Stomach (tissue), 19 donors: ENCODE measurements at places on chromosomes 16 and 17. TPM values are rescaled to one million over a fixed set of nuclear protein-coding genes. Genes with fewer than 3 reads are reported as not detected.

The ABCA5 gene
- 29.5 TPM for total RNA-seq

DNA sequence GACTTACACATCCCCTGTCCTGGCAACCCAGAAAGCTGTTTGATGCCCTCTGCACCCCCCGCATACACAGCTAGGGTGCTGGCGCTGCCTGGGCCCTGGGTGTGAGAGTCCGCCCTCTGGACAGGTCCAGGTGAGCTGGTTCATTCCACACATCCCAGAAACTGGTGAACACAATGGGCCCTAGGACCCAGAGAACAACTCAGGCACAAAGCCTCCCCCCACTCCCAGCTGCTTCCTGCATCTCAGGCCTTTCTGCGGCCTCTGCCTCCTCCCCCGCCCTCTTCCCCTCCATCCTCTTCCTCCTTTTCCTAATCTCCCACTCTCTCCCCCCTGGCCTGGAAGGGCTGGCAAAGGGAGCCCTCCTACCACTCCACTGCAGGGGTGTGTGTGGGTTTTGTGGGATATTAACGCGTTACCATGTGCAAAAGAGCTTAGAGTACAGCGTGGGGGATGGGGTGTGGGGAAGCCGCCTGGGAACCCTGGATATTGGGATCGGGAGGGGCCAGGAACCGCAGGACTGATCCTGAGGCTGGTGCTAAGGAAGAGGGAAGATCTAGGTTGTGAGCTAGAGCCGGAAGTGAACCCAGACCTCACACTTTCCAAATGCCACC lies 1.6 kb upstream of the PPP1R9B start:
- DNase-seq = peak; percentile 96

DNA sequence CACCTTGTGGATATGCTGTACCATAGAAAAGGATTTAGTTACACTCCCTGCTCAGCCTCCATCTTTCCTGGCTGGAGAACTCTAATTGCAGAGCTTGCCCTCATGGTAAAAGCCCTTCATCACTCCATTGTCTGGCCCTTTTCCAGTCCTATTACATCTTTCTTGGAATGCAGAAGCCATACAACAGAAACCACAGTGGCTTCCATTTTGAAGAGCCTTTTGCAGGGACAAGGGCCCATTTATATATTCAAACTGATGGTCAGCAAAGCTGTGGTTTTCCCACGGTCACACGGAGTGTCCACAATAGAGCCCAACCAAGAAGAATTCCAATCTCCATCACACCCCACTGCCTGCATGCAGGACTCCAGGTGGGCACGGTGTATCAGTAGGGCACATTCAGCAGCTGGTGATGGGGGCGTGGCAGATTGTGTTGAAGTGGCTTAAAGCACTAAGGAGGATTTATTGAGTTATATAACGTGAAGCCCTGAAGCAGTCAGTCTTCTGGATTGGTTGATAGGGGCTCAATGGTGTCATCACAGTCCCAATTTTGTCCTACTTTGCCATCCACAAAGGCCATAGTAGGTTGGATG lies 20.3 kb downstream of the COPRS start:
- DNase-seq = no peak

DNA sequence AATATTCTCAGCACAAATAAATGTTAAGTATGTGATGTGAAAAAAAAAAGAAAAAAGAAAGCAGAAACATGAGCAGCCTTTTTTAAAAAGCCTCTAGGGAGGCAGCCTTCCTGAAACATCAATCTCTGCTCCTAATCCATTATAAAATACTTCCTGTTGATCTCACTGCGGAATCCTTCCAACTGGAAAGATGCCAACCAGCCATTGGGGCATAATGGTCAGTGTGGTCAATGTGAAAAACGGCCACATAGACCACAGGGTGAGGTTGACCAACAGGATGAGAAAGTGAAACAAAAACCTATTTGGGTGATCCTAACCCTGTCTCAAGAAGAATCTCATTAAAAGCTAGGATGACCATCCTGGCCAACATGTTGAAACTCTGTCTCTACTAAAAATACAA lies 26.1 kb upstream of the ABCA8 start:
- DNase-seq = peak; percentile 54

DNA sequence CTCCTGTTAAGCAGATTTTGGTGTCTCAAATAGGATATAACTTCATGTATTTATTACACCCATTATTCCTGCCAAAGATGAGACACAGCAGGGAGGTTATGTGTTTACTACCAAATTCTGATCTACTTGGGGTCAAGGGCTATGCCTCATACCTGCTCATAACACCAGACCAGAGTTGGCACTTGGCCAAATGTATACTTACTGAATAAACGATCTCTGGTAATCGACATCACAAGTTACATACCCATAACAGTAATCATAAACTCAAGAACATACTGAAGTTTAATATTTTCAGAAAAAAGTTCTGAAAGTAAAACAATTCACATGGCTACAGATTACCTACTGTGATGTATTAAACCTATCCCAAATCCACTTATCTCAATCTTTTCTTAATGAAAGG lies 2.9 kb downstream of the TMEM170A start:
- DNase-seq = peak; percentile 27

GRCh38 chr17:68498479-68499326 lies 13.5 kb upstream of the PRKAR1A start:
- peak; percentile 39 for DNase-seq
